ENCODE measurements at places on chromosomes 3 and 15.

DNA sequence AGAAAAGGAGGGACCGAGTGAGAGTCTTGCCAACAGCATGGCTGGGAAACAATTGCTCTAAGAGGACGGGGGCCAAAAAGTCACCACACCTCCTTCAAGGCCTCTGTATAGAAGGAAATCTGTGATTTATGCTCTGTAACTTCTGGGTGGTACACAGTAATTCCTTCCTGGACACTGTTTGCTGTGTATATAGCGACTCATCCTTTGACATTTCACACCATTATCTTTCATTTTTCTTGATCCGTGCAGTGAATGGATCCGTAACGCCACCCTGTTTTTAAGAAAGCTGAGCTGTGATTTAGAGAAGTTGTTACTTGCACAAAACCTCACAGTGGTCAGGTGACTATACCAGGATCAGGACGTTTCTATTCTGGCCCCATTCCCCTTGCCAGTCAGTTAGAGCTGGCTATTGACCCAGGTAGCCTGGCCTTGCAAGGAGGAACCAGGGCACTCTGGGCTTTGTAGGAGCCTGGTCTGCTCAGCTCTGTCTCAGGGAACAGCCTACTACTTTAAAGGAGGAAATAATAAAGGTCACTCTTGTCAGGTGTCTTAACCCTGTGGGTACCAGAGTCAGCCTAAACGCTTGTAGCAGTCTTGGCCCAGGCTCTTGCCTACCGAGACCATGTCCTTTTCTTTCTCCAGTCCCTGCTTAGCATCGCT is 86.5 kb upstream of the MYZAP start:
- DNase-seq, result peak; percentile 45

DNA sequence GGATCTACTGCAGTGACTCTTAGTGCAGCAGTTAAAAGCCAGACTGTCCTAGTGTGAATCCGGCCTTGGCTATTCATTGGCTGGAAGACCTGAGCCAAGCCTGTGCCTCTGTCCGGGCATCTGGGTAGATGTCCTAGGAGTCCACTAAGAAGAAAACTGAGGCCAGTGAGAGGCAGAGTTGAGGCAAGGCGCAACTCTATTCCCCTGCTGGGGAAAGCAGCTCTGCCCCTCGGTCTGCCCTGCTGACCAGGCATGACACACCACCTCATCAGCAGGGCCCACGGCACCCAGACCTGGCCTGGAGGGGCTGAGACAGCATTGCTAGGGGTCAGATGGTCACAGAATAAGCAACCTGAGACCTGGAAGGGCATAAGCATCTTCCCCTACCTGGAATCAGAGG is 46.7 kb upstream of the ABHD2 start:
- DNase-seq, result no peak

DNA sequence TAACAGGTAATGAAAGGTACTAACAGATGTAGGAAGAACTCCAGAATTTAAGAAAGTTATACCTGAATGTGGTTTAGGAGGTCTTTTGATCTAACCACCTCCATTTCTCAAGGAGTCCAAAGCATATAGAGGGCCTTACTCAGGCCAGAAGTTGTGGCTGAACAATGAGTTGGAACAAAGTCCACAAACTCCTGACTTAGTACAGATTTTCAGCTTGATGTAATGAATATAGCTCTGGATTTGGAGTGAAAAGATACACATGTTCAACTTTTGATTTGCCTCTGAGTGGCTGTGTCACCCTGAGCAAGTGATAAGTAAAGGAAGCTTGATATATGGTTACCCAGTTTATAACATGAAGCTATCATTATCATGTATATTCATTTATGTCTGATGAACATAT is 390.1 kb downstream of the LPP start:
- no peak for DNase-seq

- DNase-seq, result no peak
Observed at GRCh38 chr15:38547255-38547997, 17.2 kb downstream of the RASGRP1 start.

- no peak for DNase-seq
Observed at GRCh38 chr3:157103280-157103679, 56.7 kb downstream of the CCNL1 start.

GRCh38 chr15:91234759-91235158 is 134.7 kb downstream of the SV2B start:
- DNase-seq, result no peak

DNA sequence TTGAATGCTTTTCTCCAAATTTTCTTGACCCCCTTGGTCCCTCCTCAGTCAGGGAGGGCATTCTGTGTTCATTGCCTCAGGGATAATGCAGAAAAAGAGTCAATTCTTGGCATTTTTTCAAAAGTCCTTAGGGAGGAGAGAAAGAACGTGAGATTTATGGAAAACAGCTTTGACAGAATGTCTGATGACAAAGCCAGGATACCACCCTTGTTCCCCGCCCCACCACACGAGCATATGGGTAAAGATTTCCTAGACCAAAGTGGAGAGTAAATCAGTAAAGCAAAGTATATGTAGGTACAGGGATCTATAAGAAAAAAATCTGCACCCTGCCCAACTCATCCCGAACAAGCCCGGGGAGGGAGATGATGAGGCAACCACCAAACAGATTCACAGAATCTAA is 11.2 kb downstream of the SRGAP3 start:
- DNase-seq, result no peak

GRCh38 chr3:122621112-122621511 is 43.7 kb downstream of the PARP15 start:
- no peak for DNase-seq

DNA sequence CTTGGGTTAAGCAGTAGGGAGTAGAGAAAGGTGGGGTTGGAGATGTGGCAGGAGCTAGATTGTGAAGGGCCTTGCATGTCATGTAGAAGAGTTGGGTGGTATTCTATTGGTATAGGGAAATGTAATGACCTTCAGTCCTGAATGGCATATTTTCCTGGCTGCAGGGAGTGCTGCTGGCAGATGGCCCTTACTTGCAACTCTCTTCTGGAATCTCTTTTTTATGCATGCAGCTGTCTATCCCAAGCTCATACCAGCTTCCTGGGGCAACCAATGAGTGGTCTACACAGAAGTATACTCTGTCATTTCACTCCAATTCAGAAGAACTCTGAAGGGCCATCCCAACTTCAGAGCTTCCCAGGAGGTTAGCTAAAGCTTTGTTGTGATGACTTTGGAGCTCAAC is 144.7 kb upstream of the ANKRD28 start:
- DNase-seq, result no peak

GRCh38 chr15:90801803-90802202 is 66.6 kb upstream of the FURIN start:
- no peak for DNase-seq

GRCh38 chr3:156144060-156144459 is 23.7 kb downstream of the KCNAB1 start:
- DNase-seq, result no peak
